Activated CD4-positive, alpha-beta T cell treated with anti-CD3 and anti-CD28 coated beads, Interleukin-2, Interleukin-4, amounts not matched to agents 100 ng/mL and 50 ng/mL, durations not matched to agents 16 hours and 8 hours (primary cell): ENCODE measurements at places on chromosomes 2 and 18.

DNA sequence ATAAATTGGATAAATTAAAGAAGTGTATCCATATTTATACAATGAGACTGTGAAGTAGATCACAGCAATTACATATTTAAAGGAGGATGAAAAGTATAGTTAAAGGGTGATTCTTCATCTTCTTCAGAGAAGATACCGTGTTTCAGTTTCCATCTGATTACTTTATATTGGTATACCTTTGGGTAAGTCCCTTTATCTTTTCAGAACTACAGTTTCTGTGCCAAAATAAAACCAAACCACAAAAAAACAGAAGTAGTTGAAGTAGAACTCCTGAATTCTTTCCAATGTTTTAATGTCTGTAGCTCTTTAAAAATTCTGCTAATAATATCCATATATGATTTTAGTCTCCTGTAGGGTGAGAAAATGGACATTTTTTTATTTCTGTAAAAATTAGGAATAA lies 231.2 kb upstream of the LINC00305 start:
- DNase-seq = no peak

GRCh38 chr2:19111354-19111753 lies 247.1 kb downstream of the OSR1 start:
- no peak for DNase-seq

- DNase-seq = no peak
These were observed 108.3 kb downstream of the DSEL start for GRCh38 chr18:67408240-67408639.

- peak; percentile 85 for DNase-seq
These were observed 246.0 kb downstream of the LDLRAD4 start for GRCh38 chr18:13464432-13465123.

DNA sequence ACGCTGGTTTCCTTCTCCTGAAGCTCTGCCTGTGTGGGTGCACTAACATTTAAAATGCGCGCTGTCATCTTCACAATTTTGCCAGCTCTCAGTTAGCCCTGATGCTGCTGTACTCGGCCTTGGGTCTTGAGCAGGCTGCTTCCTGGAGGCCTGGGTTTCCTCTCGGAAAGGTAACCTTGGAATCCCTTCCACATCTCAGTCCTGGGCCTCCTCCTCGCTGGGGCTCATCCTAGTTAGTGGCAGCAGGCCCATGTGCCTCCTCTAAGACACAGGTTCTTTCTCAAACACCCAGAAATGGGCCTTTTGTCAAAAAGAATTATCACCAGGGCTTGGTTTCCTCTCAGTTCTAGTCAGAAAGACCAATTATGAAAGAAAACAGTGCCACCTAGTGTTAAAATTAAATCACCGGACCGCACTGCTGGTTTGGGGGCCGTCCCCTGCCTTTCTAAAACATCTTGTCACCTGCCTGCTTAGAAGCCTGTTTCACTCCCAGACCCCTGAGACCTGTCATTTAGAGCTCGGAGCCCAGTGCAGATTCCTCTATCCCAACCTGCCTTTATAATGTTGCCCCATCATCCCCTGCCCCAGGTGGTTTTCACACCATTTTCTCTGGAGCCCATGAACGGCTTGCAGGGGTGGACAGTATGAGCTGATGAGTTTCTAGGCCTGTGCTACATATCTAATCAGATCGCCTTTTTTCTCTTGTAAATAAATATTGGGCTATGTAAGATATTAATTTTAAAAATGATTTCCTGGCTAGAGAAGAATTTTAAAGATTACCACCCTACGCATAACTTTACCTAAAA lies 42.4 kb downstream of the HK2 start:
- DNase-seq = peak; percentile 72

GRCh38 chr2:151161821-151162551 lies 99.7 kb downstream of the RBM43 start:
- DNase-seq = no peak

- DNase-seq = no peak
These were observed 51.7 kb downstream of the IMPA2 start for GRCh38 chr18:12032786-12033642.

DNA sequence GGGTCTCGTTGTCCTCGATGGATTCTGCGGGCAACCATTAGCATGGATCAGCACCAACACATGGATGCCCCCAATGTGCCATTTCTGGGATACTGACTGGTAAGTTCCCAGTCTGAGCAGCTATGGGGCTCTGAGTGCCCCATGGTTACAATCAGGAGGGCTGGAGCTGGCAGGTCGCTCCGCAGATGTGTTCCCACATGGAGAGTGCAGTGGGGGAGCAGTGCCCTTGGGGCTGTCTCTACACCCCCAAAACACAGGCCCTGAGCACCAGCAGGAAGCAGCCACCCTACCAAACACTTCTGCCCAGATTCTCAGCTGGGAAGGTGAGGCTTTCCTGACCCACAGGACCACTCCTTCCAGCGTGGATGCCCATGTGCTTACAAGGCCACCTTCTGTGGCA lies 8.0 kb downstream of the NGEF start:
- no peak for DNase-seq

DNA sequence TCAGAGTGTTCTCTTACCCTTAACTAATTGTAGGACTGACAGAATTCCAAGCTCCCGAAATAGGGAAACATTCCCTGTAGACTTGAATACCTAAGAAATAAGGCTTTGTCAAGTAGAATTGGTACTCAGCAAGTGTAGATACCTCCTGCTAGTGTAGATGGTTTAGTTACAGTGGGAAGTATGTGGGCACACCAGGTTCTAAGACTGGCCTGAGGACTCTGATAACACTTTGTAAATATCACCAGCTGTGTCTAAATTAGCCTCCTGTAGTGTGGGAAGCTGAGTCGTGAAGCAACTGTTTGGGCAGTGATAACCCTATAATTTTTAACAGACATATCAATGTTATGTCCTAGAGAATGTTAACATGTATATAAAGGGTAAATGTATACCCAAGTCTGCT lies 304.5 kb downstream of the SLC8A1 start:
- DNase-seq = no peak

GRCh38 chr2:178327516-178327915 lies 123.5 kb downstream of the PRKRA start:
- DNase-seq = no peak

- no peak for DNase-seq
These were observed 190.7 kb downstream of the ZBTB7C start for GRCh38 chr18:48218285-48219022.

DNA sequence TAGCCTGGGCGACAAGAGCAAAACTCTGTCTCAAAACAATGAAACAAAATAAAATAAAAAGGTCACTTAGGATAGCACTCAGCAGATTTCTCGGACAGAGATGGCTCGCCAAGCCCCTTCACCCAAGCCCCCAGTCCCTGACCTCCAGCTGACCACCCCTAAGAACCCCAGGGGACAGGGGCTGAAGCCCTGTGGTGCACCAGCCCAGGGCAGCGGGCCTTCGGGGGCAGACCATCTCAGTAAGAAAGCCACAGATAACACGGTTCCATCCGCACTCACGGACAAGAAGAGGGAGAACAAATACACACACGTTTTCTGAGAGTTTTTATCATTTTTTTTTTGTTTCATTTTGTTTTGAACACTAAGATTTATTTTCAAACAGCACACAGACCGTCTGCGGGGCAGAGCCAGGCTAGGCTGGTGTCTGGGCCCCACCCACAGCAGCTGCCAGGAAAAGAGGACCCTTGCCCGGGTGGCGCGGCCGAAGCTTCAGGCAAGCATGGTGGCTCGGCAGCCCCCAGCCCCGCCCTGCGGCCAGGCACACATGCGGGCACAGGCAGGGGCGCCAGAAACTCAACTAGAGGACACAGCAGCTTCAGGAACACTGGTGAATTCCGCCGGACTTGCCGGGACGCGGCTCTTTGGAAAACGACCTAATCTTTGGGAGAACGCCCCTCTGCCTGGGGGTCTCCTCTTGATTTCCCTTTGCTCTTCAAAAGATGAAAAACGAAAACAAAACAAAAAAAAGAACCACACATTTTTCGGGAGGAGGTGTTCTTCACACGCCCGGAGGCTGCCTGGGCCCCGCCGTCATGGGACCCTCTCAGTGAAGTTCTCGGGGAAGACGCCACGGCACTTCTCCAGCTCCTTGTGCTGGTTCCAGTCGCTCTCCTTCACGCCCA lies 59.0 kb downstream of the BIN1 start:
- DNase-seq = no peak

DNA sequence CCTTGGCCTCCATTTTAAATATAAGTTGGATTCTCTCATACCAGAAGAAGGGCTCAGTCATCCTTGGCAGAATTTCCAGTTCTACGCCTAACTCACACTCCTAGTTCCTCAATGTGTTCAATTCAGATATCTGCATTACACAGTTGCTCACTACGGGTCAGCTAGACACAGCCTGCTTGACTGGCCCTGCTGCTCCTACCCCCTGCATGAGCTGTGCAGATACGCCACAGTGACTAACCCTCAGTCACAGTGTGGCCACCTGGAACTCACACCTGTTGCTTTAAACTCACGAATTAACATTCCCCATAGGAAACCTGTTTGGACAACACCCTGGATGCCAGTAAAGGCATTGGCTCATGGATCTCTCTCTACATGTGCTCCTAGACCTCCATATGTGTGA lies 429.6 kb downstream of the NCKAP5 start:
- no peak for DNase-seq

DNA sequence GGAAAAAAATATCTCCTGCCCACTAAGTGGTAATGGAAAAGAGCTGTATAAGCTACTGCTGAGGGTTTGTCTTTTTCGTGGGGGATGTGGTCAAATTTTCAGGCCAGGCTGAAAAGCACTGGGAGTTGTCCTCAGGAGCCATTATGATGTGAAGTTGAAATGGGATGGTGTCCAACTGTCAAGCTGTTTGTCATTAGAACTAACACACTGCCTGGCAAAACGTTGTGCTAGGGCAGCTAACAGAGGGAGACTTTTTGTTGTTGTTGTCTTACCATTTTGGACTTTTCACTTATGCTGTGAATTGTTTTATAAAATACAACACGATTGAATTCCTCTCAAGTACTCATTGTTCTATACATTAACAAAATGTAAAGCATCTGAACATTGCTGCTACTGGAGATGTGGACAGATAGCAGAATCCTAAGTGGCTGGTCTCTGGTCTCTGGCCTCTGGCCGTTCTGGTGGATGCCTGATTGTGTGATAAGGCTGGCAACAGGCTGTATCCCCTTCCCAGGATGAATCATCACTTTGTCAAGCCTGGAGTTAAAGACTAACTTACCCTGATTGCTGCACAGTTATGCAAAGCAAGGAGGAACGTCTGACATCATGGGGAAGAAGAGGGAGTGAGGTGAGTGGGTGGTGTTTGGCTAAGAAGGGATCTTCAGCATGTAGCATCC lies 2.3 kb downstream of the MYO1B start:
- no peak for DNase-seq

GRCh38 chr2:120764492-120764891 lies 28.8 kb downstream of the GLI2 start:
- DNase-seq = no peak

DNA sequence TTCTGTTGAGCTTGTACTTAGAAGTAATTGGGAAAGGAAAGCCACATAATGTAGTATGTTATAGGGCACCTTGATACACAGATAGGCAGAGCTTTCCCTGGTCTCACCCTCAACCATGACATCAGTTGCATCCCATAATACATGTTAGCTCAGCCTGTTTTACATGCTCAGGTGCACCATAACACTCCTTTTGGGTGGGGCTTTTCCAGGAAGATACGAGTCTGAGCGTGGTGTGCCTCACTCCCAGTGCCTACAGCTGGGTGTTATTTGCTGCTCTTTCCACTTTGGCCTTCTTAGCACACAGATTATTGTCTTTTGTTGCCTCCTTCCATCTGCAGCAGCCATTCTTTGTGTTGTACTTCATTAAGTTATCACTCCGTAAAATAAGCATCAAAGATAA lies 11.9 kb downstream of the TTC39C start:
- DNase-seq = no peak

DNA sequence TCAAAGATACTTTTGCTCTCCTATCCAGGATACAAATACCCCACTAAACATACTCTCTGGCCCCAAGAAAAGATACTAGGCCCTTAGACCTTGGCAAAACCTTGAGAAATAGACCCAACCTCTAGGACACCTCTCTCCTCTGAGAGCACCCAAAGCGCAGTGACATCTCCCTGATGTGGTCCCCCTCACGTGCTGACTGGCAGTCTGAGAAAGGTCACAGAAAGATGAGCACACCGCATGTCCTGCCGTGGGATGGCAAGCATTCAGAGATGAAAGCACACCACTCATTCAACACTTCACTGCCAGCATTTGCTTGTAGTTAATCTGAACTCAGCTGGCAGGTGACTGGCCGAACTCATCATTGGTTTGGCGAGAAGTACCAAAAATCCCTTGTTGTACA lies 6.1 kb upstream of the TBC1D8 start:
- no peak for DNase-seq
